Naive thymus-derived CD8-positive, alpha-beta T cell (primary cell): ENCODE measurements at places on chromosomes 2 and 18.

DNA sequence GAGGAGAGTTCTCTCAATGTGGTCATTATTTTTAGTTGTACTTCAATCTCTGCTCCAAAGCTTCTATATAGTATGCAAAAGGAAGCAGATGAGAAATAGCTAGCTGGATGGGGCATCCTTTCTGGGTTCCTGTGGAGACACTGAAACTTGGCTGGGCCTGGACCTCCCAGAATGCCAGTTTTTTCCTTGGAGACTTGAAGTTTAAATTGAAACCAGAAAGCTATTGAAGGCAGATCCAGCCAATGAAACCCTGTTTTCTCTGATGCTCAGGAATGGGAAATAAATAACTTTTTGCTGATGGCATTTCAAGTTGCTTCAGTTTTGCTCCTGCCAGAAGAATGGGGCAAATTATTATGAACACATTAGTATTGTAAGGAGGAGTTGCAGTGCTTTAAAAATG, 2.9 kb downstream of the SETBP1 start:
- H3K4me1 ChIP-seq, result peaks cover 9% of the 10 kb centered on the region
- no peak overlapping the region for H3K27ac ChIP-seq
- H3K27me3 ChIP-seq, result peaks cover 23% of the 10 kb centered on the region
- no peak overlapping the region for H3K4me3 ChIP-seq

GRCh38 chr18:25298853-25299274, 53.1 kb downstream of the ZNF521 start:
- H3K36me3 ChIP-seq, result no peaks in the 10 kb centered on the region
- no peak overlapping the region for H3K4me3 ChIP-seq
- no peak for DNase-seq
- H3K4me1 ChIP-seq, result no peaks in the 10 kb centered on the region

- no peak overlapping the region for H3K4me3 ChIP-seq
- no peak overlapping the region for H3K27ac ChIP-seq
- no peaks in the 10 kb centered on the region for H3K27me3 ChIP-seq
- no peak for DNase-seq
- no peaks in the 10 kb centered on the region for H3K4me1 ChIP-seq
Measured at GRCh38 chr2:108145557-108146326, 94.0 kb upstream of the SULT1C3 start.

GRCh38 chr2:36190097-36190496, 165.5 kb upstream of the CRIM1 start:
- H3K27ac ChIP-seq, result no peak overlapping the region
- no peaks in the 10 kb centered on the region for H3K4me1 ChIP-seq
- H3K36me3 ChIP-seq, result no peaks in the 10 kb centered on the region
- DNase-seq, result no peak
- no peaks in the 10 kb centered on the region for H3K27me3 ChIP-seq
